A549 treated with DMSO at 1 μM for 4 hours (cell line): ENCODE measurements at places on chromosomes 1 and 21. TPM values are rescaled to one million over a fixed set of nuclear protein-coding genes. Genes with fewer than 3 reads are reported as not detected.

Gene CR1
- not detected in 5 replicates for total RNA-seq

Gene ST6GALNAC3
- 0.31 to 1.2 TPM (median 0.63 TPM) in 5 replicates for total RNA-seq

Gene CAMTA1
- 63.7 to 75.6 TPM (median 69.4 TPM) in 5 replicates for total RNA-seq

Gene PLA2G4A
- total RNA-seq = 9.6 to 14.1 TPM (median 11.7 TPM) in 5 replicates

Gene DPT
- total RNA-seq = not detected in 5 replicates

Gene FCGR3B
- total RNA-seq = not detected in 5 replicates

Gene LORICRIN
- not detected in 5 replicates for total RNA-seq

Gene NBPF4
- total RNA-seq = 0.14 to 0.25 TPM (median 0.25 TPM) in 5 replicates

Gene NIBAN1
- total RNA-seq = 0.95 to 1.5 TPM (median 1.0 TPM) in 5 replicates

Gene KRTAP21-3
- not detected in 5 replicates for total RNA-seq

Gene RIPPLY3
- total RNA-seq = 0.38 to 0.93 TPM (median 0.70 TPM) in 5 replicates

Gene UTS2
- 0.73 TPM in 1 of 5 replicates, not detected in the others for total RNA-seq

Gene REN
- not detected in 5 replicates for total RNA-seq

Gene IGSF21
- not detected in 5 replicates for total RNA-seq

Gene PLA2G2C
- total RNA-seq = not detected in 5 replicates

Gene GLRX2
- total RNA-seq = 42.0 to 54.5 TPM (median 51.5 TPM) in 5 replicates

Gene ECM1
- total RNA-seq = 2.1 to 2.7 TPM (median 2.3 TPM) in 5 replicates

Gene GPR37L1
- total RNA-seq = 0.13 to 0.22 TPM (median 0.15 TPM) in 5 replicates

Gene HES4
- total RNA-seq = 24.5 to 59.7 TPM (median 54.3 TPM) in 5 replicates

Gene NDC1
- 23.6 to 31.7 TPM (median 27.7 TPM) in 5 replicates for total RNA-seq

Gene DIP2A
- total RNA-seq = 9.1 to 14.4 TPM (median 13.1 TPM) in 5 replicates

Gene SAMD13
- total RNA-seq = 0.24 to 0.69 TPM (median 0.31 TPM) in 5 replicates

Gene NHLH1
- 0.33 to 0.71 TPM (median 0.38 TPM) in 5 replicates for total RNA-seq

Gene AKR7A3
- 0.06 to 0.21 TPM (median 0.16 TPM) in 4 of 5 replicates, not detected in the other for total RNA-seq

Gene LCE4A
- total RNA-seq = not detected in 5 replicates

Gene KIFAP3
- 10.8 to 13.8 TPM (median 12.9 TPM) in 5 replicates for total RNA-seq

Gene CRTC2
- total RNA-seq = 32.7 to 45.4 TPM (median 42.7 TPM) in 5 replicates

Gene LCE1F
- not detected in 5 replicates for total RNA-seq

Gene SYNC
- 9.6 to 16.2 TPM (median 10.9 TPM) in 5 replicates for total RNA-seq

Gene TP73
- total RNA-seq = 0.37 to 0.63 TPM (median 0.58 TPM) in 5 replicates

Gene FCER1G
- total RNA-seq = 0.33 TPM in 1 of 5 replicates, not detected in the others

Gene FMO4
- 0.15 to 1.2 TPM (median 0.49 TPM) in 5 replicates for total RNA-seq

Gene ERICH3
- not detected in 5 replicates for total RNA-seq

Gene CCT3
- total RNA-seq = 400 to 427 TPM (median 422 TPM) in 5 replicates

Gene PCP4
- total RNA-seq = not detected in 5 replicates

Gene KLHL20
- 10.8 to 12.8 TPM (median 12.4 TPM) in 5 replicates for total RNA-seq

Gene PPIAL4G
- not detected in 5 replicates for total RNA-seq

Gene SLC35F3
- 3.3 to 6.6 TPM (median 5.9 TPM) in 5 replicates for total RNA-seq
